ENCODE measurements at places on chromosomes 6 and 20.

- DNase-seq = no peak
Observed at GRCh38 chr6:33689148-33689494, 22.4 kb downstream of the UQCC2 start.

- no peak for DNase-seq
Observed at GRCh38 chr20:17558154-17558940, 11.5 kb upstream of the DSTN start.

- DNase-seq = no peak
Observed at GRCh38 chr6:136511926-136512325, 38.3 kb downstream of the MAP7 start.

- DNase-seq = no peak
Observed at GRCh38 chr6:22036275-22036674, 260.6 kb downstream of the PRL start.

- DNase-seq = no peak
Observed at GRCh38 chr6:47061309-47062300, 19.5 kb upstream of the ADGRF1 start.

DNA sequence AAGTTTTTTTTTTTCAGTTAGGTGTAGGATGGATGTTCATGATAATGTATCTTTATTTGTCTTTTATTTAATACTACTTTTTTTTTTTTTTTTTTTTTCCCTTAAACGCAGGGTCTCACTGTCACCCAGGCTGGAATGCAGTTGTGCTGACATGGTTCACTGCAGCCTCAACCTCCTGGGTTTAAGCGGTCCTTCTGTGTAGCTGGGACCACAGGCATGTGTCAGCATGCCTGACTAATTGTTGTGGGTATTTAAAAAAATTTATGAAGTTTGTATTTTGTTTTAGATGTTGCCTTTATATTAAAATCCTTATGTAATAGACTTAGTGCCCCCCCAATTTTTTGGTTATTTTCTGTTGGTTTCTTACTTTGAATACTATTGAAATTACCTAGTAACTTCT lies 42.6 kb downstream of the NCOA3 start:
- DNase-seq = no peak

DNA sequence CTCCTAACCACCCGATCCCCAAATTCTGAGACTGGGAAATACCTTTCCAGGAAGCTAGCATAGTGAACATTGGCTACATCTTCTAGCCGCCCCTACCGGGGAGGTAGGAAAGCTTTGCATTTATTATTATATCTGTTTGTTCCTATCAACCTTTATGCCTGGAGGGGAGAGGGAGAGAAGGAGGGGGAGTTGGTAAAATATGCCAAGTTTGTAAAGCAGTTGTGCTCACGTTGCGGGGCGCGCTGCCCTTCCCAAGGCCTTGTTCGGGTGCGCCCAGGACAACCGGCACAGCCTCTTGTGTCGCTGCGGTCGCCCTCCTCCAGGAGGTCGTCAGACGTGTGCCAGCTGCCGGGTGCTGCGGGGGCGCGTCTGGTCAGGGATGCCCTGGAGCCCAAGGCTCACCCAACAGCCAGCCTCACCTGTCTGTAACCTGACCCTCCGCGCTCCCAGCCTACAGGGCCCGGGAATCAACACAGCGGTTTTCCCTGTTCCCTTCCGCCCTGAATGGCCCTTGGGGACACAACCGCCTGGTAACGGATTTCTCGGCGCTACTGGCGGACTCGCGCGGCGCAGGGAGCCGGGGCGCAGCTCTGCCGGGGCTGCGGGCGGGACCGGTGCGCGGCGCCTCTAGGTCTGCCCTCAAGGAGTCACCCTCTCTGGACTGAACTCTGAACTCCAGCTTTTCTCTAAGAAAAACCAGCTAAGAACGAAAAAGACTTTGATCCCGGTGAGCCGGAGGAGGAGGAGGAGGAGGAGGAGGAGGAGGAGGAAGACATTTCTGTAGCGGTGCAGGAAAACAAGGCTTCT lies 1.1 kb upstream of the OVOL2 start:
- DNase-seq = no peak

- DNase-seq = no peak
Observed at GRCh38 chr20:24738981-24739633, 210.0 kb upstream of the CST7 start.

GRCh38 chr20:50450881-50451752 lies 59.1 kb upstream of the PTPN1 start:
- no peak for DNase-seq

DNA sequence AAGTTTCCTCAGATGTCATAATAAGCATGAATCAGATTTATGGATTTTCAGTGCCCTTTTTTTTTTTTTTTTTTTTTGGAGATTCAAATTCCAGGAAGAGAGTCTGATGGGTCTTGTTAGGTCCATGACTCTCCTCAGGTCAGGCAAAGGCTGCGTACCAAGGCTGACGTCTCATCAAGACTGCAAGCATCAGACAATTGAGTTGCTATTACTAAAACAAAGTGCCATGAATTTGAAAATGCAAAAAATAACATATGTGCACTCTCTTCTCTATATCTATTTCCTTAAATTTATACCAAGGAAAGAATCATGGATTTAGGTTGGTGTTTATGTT lies 134.7 kb downstream of the FAM83B start:
- DNase-seq = no peak

GRCh38 chr6:148720406-148720805 lies 26.4 kb upstream of the UST start:
- no peak for DNase-seq

GRCh38 chr6:127518191-127518709 lies 885 bp downstream of the MTCL3 start:
- DNase-seq = no peak

DNA sequence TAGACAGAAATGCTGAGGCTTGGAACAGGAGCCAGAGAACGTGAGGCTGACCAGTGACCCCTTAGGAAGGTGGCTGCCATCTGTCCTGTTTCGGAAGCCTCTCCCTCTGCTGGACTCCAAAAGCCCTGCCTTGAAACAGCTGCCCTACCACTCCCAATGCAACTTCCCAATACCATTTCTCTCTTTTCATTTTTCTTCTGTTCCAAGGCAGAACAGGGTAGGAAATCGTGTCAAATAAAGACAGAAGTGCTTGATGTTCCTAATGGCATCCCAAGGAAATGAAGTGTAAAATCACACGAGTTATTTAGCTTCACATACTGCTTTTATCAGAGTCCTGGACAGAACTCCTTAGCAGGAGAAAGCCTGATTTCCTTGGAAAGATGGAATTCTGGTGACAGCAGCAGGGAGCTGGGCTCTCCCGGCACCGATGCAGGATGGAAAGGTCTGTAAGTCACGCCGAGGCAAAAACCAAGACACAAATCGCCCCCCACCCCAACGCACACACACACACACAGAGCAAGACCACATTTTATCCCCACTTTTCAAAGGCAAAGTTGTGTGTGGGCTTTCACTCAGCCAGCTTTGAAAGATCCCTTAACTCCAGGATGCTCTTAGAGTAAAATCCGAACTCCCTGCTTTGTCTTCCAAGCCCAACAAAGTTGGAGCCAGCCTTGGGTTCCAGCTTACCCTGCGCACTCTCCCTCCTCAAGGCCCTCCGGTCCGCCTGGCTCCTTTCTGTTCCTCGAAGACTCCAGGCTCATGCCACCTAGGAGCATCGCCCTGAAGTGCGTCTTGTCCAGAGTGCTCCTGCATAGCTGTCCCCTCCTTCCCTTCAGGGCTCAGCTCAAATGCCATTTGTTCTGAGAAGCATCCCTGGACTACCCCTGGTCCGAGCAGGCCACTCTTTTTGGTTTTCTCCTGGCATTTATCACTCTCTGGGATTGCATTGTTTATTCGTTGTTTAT lies 11.6 kb upstream of the STX16 start:
- no peak for DNase-seq

DNA sequence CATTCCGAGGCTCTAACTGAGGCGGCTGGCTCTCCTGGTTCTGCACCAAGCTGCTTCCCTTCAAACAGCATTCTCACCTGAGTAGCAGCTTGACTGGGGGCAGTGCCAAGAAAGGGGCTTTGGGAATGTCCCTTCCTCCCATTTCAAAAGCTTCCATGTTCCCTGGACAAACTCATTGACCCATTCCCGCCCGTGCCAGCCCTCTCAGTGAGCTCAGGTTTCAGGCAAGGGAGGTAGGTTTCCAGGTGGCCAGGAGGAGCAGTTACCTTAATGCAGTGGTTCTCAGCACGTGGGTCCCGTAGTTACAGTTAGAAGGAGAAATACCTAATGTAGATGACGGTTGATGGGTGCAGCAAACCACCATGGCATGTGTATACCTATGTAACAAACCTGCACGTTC lies 135.2 kb downstream of the ELOVL4 start:
- no peak for DNase-seq

GRCh38 chr20:37501940-37502339 lies 19.1 kb upstream of the NNAT start:
- no peak for DNase-seq

DNA sequence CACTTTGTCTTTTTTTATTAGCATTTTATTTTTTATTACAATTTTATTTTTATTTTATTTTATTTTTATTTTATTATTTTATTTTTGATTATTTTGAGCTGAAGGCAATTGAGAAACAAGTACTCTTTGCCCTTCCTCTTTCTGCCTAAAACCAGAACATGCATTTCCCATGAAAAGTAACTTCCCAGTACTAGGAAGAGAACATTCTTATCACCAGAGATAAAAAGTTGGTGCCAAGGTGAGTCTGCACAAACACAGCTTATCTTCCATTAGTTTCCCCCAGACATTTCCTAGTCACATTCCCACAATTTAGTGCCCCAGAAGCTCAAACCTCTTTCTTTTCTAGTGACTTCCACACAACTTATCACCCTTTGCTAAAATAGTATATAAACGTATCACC lies 84.8 kb downstream of the CD24 start:
- DNase-seq = no peak

- no peak for DNase-seq
Observed at GRCh38 chr6:56691286-56691595, 48.6 kb upstream of the DST start.

DNA sequence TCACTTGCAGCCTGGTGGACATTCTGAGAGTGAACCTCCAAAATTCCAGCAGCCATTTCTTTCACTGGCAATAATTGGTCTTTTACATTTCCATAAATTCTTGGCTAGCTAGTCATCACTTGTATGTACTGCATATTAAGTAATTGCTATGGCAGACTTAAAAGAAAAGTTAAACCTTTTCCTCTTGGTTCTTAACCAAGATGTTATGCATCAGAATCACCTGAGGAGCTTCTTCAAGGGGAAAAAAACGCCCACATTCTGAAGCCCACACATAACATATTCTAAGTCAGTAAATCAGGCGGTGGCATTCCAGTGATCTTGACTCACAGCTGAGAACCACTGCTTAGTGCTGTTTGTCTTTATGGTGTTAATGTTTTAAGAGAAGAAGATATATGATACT lies 37.0 kb downstream of the CDC40 start:
- no peak for DNase-seq

GRCh38 chr20:46121184-46121930 lies 3.2 kb downstream of the CD40 start:
- DNase-seq = no peak

GRCh38 chr6:75493400-75494064 lies at the start of gene FILIP1:
TSS of gene FILIP1 (minus strand) at chr6:75493800. CDS start at chr6:75414972, 78,828 bp downstream.
- DNase-seq = no peak

GRCh38 chr6:168999392-168999791 lies 254.3 kb downstream of the THBS2 start:
- DNase-seq = no peak

GRCh38 chr6:165676435-165677068 lies 13.5 kb upstream of the PDE10A start:
- DNase-seq = no peak

DNA sequence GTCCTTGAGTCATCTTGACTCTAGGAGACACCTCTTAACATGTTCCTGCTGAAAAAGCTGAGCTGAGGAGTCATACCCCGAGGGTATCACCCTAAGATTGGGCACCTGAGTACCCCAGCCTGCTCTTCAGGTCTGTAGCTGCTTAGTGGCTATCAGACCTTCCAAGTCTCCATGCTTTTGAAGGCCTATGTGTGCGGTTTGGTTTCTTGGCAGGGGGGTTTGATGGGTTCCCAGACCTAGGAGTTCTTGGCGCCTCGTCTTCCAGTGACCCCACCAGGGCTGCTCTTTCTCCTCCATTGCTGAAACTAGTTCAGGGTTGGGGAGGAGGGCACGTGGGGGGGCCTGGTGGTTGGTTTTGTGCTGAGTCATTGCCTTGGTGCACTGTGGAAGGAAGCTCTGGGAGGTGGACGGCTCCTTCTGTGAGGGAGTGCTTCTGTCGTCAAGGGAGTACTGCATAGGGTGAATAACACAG lies 20.1 kb downstream of the IGF2R start:
- DNase-seq = no peak

GRCh38 chr6:105781248-105781647 lies 304.9 kb upstream of the PRDM1 start:
- no peak for DNase-seq

- DNase-seq = no peak
Observed at GRCh38 chr6:126048635-126049034, 62.3 kb downstream of the TRMT11 start.

- no peak for DNase-seq
Observed at GRCh38 chr6:119902681-119903080, 553.1 kb upstream of the MAN1A1 start.

Data from DMS 273 treated with DMSO at 0.1 percent for 48 hours (cell line).